ENCODE measurements at places on chromosomes 4 and X.

- no peak for DNase-seq
These were observed 109.4 kb upstream of the INPP4B start for GRCh38 chr4:142955501-142955900.

DNA sequence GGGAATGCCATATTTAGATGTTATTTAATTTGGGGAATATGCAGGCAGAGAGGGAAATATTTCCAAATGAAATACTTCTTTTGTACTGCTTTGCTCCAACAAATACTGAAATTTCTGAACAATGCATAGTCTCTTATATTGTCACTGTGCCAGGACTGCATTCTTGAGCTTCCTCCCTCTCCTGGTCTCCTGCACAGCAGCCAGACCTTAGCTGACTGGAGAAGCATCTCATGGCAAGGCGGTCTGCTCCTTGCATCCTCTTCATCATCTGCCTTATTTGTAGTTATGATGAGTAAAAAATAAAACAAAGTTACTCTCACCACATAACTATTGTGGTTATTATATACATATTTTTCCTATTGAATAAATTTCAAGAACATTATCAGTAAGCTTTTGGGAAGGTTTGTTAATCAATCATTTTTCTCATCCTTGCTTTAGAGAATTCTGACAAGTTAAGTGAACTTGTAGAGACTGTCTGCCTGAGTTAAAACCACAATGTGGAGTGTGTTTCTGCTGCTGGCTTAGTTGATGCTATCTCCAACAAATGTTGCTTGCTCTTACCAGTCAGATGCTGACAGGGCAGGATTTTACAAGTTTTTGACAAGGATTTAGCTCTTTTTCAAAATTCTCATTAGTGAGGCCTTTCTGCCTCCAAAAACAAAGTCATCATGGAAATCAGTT, 153.6 kb downstream of the SOWAHB start:
- no peak for DNase-seq

GRCh38 chr4:100189820-100190642, at the start of gene DDIT4L:
Gene DDIT4L, minus strand, starts transcription at chr4:100190468. Its CDS starts 485 bp downstream, at chr4:100189983.
- DNase-seq, result no peak

- DNase-seq, result no peak
These were observed 82.6 kb downstream of the FAM53A start for GRCh38 chr4:1601533-1601835.

GRCh38 chrX:40736170-40736505, 796 bp upstream of the MED14 start:
- DNase-seq, result no peak

DNA sequence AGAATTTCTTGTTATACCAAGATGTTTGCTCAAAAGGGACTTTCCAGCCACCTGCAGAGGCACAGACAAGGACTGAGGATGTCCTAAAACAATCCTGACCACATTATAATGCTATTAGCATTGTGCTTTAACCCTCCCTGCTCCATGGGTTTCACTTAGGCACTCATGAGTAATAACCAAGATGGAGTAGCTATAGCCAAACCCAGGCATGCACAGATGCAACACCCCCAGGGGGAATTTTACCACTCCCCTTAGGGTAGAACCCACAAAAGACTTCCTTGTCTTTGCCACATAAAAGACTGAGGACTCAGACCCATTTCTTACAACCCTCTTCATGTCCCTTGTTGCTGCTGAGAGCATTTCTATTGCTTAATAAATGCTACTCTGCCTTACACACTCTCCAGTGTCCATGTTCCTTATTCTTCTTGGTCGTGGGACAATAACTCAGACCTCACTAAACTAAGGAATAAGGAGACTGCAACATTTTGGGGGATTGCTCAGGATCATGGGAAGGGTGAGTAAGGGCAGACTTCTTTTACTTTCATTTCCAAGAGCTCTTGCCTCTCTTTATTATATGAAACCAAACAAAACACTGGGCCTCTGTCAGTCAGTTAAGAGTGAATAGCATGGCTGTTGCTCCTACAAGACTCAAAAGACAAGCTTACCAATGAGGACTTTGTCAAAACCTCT, 103.5 kb downstream of the TECRL start:
- DNase-seq, result no peak

DNA sequence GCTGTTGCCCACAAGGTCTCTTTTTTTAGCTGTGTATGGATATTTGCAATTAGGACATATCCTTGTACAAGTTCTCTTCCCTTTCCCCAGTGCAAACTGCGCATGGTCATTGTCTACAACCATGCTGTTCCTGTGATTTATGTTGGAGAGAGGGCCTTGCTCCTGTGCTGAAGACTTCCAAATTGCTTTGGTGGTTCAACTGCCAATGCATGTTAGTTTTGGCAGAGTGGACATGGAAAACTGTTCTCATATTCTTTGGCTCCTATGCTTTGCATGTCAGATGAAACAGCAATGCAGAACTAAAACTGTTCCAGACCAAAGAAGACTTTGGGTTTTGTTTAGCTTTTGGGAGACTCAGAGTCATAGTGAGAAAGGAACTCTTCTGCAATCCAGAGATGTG, 148.8 kb upstream of the EDNRA start:
- no peak for DNase-seq

DNA sequence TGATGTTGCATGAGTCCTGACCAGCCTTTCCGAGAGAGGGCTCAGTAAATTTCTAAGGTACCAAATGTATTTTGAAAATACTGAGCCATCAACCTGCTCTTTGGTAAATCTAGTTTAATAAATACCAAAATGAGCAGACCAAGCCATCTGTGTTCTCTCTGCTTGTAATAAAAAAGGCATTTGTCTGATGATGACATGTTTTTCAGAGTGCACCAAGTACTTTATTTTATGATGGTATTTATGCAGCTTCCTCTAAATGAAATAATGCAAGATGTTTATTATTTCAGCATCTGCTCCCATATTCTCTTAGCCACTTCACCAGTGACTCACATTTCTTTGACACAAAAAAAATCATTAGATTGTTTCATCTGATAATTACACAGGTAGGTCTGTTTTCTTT, 700.5 kb downstream of the TRIML1 start:
- DNase-seq, result no peak

DNA sequence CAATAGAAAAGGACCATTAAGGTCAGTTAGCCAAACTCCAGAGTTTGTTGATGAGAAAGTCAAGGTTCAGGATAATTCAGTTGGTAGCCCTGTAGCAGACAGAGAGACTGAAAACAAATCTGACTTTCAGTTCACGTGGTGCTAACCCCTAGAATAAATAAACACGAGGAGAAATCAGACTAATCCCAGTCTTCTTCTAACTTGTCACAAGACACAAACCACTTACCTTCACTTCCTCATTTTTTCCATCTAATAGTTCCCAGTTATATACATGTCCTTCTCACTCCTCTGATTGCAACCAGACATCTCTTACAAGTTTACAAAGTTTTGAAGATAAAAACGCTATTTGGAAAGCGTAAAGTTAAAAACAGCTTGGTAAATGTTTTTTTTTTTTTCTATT, 7.7 kb downstream of the TLR7 start:
- DNase-seq, result no peak

DNA sequence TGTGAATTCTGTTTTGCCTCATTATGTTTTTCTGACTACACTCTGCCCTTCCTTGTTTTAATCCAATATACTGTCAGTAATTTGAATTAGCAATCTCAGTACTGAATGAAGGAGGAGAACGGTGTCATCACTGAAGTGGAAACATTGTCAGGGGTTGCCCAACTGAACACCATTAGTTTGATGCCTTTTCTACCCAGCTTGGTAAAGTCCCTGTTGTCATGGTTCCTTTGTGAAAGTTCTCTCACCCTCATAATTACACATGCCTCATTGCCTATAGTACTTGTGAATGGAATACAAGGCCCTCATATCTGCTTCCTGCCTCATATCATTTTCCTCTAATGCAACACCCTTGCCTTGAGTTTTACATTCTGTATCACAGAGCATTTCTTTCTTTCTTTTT, 76.9 kb downstream of the RRAGB start:
- no peak for DNase-seq

GRCh38 chr4:111066887-111067286, 444.0 kb upstream of the PITX2 start:
- DNase-seq, result no peak

- DNase-seq, result no peak
These were observed 16.0 kb upstream of the USP46 start for GRCh38 chr4:52675111-52675510.

GRCh38 chr4:17189401-17189720, 290.9 kb upstream of the LDB2 start:
- no peak for DNase-seq

- no peak for DNase-seq
These were observed 274.4 kb downstream of the DCTD start for GRCh38 chr4:182642831-182643230.

DNA sequence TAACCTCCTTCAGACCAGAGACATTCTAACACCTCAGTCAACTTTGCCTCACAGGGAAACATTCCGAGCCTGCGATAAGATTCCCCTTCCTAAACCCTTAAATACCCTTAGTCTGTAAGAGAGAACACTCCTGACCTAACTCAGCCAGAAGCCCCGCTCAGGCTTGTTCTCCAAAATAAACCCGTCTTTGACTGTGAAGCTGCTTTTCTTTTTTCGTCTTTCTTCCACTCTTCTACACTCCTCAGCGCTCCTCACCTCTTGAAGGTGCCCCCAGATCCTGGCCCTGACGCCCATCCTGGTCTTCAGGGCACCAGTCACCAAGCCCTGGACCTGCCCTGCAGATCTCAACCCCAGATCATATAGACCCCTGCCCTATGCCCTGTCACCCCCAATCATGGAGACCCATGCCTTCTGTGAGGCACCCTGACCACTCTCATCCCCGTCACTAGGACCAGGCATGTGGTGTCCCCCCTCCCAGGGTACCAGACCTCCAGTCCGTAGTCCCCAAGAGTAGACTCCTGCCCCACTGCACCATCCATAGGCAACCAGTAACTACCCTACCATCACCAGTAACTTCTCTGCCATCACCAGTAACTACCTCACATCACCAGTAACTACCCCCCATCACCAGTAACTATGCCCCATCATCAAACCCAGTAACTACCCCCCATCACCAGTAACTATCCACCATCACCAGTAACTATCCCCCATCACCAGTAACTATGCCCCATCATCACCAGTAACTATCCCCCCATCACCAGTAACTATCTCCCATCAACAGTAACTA, 3.5 kb downstream of the ASMTL start:
- DNase-seq, result no peak

DNA sequence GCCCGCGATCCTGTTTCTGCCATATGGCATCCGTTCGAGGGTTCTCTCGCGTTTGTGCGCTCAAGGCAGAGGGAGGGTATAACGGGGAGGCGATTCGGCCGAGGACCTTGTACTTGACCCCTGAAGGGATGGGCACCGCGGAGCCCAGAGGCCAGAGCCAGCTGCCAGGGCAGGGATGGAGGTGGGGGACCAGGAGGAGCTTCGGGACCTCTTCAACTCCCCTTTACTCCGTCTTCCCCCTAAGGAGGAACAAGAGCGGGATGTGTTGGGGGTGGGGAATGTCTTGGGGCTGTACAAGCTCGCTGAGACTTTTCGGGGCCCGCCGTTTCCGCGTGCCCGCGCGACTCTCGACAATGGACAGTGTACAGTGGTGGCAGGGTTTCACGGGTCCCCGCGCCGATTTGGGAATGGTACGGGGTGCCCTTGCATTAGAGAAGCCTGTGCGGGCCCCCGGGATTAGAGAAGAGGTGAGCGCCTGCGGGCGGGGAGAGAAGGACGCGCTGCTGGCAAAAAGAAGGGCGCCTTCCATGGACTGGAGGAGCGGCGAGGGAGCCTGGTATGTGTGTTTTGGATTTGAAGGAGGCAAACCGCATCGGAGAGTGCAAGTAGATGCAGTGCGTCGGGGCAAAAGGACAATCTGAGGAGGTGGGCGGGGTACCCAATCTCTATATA, 760 bp downstream of the UGT8 start:
- DNase-seq, result no peak

- no peak for DNase-seq
These were observed 919.2 kb downstream of the STIM2 start for GRCh38 chr4:27779827-27780226.

- no peak for DNase-seq
These were observed 35.2 kb upstream of the NDNF start for GRCh38 chr4:121107507-121107906.

DNA sequence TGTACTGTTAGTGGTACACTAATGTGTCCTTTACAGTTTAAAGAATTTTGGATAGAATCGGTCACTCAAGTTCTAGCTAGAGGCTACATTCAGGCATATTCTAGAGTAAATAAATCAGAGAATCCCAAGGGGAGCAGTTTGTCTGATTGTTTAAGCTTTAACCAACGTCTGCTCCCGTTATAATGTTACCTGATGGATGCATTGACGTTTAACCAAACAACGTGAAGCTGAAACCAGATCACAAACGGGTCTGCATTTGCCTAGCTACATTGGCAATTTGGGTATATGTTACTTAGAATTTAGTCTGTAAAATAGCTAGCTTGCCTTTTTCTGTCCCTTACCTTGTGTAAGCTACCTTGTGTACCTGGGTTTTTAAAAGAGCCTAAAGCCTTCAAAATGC, 1.6 kb downstream of the PI4K2B start:
- no peak for DNase-seq

GRCh38 chr4:87239821-87240220, 19.4 kb upstream of the KLHL8 start:
- DNase-seq, result no peak

- DNase-seq, result no peak
These were observed 55.4 kb upstream of the GPR78 start for GRCh38 chr4:8524595-8525382.

DNA sequence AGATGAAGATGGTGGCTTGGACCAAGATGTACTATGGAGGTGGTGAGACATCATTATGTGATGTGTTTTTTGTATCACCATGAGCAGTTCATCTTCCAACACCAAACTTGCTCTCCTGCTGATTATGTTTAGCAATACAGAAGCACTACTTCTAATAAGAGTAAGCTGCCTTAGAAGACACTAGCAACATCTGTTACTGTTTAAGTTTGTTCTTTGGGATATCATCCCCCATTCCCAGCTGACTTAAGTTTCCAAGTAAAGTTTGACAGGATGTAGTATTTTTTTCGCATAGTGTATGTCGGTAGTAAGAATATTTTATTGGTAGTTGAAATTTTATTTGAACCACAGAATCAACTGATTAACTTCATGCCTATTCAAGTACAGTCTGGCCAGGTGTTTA, 123.5 kb upstream of the BMPR1B start:
- no peak for DNase-seq

DNA sequence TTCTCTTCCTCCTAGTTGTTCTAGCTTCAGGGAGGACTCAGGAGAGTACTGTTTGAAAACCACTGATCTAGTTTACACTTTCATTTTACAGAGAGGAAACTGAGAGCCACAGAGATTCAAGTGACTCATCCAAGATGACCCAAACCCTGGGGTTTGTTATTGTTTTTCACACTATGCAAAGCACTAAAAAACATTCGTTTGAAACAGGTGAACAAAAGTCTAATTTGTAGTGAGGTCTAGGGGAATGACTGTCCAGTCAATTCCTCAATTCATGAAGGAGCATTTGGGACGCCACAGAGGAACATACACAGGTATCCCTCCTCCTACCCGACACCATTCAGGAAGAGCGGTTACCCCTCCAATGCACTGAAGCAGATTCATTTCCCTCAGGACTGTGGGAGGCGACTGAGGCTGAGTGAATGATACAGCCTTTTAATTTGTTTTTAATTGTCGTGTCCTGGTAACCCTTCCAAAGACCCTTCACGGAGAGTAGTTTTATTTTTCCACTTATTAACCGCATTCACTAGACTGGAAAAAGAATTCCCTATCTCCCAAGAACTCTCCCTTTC, 30.3 kb downstream of the TLR10 start:
- DNase-seq, result no peak

- no peak for DNase-seq
These were observed 213.9 kb upstream of the ZCCHC13 start for GRCh38 chrX:74090049-74090448.
